ENCODE measurements at places on chromosomes 13 and 19. TPM values are rescaled to one million over a fixed set of nuclear protein-coding genes. Genes with fewer than 3 reads are reported as not detected.

ZNF699 gene
- total RNA-seq = 7.2 TPM

ZNF229 gene
- 17.6 TPM for total RNA-seq

CALR3 gene
- not detected for total RNA-seq

NBEA gene
- 2.2 TPM for total RNA-seq

ZNF554 gene
- 3.0 TPM for total RNA-seq

KL gene
- total RNA-seq = not detected

OR7A10 gene
- total RNA-seq = not detected

FCHO1 gene
- total RNA-seq = 0.28 TPM

B3GNT3 gene
- not detected for total RNA-seq

ZNF610 gene
- 3.6 TPM for total RNA-seq

C19orf33 gene
- 1.4 TPM for total RNA-seq

EPSTI1 gene
- 1.1 TPM for total RNA-seq

DHDH gene
- 0.28 TPM for total RNA-seq

PCDH17 gene
- total RNA-seq = not detected

All from IMR-90 (cell line).